ENCODE measurements at places on chromosomes 2 and 18.

DNA sequence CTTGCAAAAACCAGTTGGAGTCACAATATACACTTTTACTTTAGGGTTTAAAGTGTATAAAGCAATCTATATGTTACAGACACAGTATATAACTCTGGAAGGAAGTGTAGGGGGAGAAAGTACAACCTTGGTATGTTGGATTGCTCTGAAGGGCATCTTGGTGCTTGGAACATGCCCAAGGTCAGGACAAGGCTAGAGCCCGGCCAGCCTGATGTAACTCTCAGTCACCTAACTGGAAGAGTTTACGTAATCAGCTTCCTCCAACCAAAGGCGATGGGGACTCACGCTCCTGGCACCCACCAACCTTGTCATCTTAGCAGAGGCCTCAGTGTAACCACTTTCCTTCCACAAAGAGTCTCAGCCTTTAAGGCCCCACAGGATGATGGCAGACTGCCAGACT lies 181.1 kb upstream of the ACAA2 start:
- DNase-seq, result no peak

GRCh38 chr2:225932811-225933413 lies 533.4 kb downstream of the NYAP2 start:
- DNase-seq, result no peak

GRCh38 chr18:61261870-61262269 lies 71.4 kb upstream of the CDH20 start:
- no peak for DNase-seq

GRCh38 chr18:59505356-59505755 lies 146.3 kb upstream of the LMAN1 start:
- DNase-seq, result no peak

DNA sequence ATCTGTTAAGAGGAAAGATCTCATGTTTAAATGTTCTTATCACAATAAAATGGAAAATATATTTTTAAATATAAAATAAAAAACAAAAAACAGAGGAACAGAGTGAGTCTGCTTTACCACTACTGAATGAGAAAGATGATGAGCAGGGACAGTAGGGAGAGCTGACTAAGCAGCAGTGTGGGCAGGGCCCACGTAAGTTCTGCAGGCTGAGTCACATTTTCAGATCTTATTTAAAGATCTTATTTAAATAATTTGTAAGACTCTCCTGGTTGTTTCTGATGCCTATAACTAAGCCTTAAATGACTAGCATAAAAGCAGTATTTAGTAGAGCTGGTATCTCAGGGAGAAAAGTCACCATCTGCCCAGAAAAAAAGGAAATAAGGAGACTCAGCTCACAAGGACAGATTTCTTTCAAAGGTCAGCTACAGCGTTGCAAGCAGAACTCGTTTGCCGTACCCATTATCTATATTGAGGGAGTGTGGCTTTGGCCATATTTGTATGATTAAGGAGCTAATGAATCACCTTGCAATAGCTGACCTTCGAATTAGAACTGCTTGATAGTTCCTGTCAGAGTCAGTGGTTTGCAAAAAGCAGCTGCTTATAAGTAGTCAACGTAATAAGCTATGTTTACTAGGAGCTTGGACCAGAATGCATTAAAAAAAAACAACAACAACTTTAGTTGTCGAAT lies 322.1 kb upstream of the CHAC2 start:
- no peak for DNase-seq

DNA sequence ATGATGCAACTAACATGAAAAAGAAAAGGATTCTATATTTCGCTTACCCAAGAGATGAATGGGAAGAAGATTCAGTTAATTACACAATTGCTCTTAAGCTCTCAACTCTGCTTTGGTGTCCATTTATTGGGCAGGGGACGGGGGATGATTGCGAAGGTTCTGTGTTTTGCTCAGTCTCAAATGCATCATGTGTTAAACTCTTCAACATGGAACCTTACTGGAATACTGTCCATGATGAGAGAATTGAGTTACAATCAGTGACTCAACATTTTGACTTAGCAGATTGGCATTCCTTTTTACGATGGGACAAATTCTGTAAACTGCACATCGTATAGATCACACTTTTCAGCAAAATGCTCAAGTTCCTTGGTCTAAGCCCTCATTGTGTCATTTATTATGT lies 135.6 kb downstream of the RBMS1 start:
- DNase-seq, result no peak

DNA sequence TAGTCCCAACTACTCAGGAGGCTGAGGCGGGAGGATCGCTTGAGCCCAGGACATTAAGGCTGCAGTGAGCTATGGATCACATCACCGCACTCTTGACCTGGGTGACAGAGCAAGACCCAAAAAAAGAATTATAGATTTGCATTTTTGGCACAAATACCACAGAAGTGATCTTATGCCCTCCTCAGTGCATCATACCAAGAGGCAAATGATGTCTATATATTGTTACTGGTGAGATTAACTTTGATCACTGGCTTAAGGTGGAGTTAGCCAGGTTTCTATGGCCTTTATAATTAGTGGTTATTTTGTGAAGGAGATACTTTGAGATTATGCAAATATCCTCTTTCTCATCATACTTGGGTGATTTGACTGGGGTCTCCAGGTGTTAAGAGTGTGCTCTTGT lies 22.1 kb upstream of the CATIP start:
- DNase-seq, result no peak

GRCh38 chr2:212711856-212712255 lies 173.3 kb upstream of the ERBB4 start:
- no peak for DNase-seq

DNA sequence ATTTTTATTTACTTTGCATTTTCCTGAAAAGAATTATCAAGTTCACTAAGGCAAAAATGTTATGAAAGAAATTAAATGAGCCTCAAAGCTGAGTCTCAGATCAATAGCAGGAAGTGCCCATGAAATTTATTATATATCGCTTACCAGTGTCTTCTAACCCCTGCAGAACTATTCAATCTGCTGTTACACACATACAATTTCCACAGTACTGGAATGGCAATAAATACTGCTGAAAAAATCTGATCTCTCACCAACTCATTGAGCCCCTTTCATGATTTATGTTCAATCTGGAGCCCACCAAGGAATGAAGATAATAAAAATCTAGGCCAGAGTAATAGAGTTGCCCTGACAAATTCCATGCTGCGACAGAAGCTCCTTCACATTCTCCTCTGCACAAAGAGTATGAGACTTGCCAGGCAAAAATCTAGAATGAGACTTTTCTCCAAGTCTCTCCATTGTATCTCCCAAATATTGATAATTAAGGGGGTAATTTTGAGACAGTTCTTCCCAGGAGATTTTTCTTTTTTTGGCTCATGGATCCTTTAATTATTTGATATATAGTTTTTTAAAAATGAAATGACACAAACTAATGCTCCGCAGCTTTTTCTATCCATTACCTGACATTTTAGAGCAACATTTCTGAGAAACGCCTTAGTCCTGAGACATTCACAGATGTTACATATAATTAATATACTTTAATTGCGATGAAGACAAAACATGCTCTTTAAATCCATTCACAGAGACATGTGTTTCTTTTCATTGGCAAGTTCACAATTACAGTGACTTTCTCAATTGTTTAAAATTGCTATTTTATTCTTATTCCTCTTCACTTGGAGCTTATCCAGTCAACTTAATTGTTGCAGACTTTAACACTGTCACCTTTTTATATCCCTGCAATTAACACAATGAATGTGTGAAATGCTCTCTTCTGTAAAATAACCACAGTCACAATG lies 1020.4 kb downstream of the CBLN2 start:
- DNase-seq, result no peak

- DNase-seq, result no peak
These were observed 6.6 kb downstream of the VIL1 start for GRCh38 chr2:218425531-218425930.

DNA sequence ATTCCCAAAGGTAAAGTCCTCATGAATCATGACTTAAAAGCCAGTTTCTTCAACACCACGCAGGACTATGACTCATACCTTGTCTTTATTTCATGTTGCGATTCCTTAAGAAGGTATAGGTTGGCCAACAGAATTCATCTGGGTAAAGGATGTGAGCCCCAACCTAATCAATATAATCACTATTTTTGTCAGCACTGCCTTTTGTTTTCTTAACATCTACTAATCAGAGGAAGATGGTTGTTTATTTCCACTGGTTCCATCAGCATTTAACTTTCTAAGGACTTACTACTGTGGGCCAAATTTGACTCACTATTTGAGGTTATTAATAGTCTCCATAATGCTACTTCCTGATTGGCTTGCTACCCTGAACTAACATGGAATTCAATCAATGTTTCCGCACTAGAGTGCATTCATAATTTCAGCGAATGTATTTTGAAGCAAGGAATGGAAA lies 78.6 kb downstream of the SCG2 start:
- DNase-seq, result no peak

DNA sequence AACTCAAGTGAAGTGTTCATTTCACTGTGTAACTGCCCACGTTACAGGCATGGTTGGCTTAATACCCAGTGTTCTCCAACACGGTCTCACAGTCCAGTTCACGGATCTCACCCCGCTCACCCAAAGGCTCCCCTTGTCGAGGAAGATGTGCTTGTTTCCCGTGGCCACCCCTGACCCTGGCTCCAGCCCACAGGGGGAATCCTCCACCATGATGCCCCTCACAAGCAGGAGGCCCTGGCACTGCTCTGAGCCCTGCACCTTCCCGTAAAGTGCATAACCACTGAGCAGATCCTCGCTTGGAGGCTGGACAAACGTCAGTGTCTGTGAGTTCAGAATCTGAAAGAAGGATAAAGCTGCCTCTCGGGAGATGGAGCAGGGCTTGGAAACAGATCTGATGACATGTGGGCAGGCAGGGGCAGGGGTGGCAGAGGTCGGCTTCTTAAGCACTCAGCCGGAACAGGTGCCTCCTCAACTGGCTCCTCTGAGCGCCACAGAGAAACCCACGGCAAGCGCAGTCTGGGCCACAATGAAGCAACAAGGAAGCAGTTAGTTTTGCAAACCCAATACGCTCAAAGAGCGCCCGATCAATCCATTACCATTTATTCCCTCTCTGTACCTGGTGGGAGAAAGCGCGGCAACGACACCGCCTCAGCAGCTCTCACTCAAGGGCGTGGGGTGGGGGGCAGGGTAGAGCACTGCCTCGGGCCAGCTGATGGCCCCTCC lies 17.6 kb downstream of the HDAC4 start:
- no peak for DNase-seq

- no peak for DNase-seq
These were observed 99.8 kb downstream of the AFF3 start for GRCh38 chr2:100042562-100042961.

DNA sequence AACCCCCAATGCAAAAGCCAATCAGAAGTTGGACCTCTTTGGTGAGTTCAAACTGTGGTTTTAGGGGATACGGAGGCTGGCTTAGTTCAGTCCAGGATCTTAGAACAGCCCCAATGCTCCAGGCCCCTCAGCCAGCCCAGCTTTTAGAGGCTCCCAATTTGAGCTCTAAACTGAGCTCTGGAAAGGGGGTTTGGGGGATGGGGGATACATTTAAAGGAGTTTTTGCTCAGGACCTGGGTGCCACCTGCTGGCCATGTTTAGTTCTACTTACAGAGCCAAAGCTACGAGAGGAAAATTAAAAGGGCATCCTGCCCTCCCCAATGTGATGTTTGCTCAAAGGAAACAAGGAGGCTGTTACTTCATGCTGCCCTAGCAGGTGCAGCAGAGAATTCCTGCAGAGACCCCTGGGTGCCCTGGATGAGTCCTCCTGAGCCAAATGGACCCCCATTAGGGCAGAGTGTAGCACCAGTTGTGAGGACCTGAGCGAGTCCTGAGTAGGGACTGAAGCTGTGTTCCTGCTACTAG lies 15.9 kb upstream of the TMEM214 start:
- DNase-seq, result peak; percentile 68

- no peak for DNase-seq
These were observed 40.3 kb downstream of the SNTG2 start for GRCh38 chr2:990970-991369.

DNA sequence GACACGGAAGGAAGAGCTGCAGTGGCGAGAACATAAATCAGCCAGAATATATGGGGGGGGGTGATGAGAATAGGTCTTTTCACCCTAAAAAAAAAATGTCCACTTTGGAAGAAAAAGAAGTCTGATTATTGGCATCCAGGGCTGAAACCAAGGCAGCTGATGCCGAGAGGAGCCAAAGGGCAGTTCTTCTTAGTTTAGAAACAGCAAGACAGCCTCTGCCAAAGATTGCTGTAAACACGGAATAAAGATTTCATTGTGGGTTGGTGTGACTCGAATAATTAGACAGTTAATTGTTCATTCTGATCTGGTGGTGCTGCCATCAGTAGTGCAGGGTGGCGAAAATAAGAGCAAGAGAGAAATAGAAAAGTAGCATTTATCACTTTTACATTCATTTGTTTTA lies 3.5 kb downstream of the CDH20 start:
- no peak for DNase-seq

DNA sequence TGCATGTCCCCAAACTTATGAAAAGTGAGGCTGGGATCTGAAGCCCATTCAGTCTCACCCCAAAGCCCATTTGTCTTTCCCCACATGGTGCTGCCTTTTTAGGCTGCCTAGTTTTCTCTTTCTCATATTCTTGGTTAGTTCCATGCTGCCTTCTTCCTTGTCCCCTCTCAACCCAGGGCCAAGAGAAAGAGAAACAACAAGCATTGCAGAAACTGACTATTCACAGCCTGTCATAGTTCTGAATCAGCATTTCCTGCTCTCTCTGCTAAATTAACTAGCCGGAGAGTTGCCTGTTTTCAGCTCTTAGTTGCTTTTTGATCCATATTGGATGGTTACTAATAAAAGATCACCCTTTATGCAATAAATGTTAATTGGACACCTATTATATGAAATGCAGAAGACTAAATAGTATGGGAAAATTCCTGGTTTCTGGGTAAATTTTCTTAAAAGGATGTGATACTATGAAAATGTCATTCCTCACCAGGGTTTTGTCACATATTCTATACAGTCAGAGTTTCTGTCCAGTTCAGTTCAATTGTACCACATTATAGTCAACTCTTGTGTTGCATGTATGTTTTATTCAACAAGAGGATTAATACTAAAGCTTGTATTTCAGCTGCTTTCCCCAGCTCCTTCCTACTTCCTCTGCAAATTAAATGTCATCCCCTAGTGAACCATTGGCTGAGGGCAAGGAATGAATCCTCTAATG lies 246.5 kb downstream of the GALR1 start:
- no peak for DNase-seq

DNA sequence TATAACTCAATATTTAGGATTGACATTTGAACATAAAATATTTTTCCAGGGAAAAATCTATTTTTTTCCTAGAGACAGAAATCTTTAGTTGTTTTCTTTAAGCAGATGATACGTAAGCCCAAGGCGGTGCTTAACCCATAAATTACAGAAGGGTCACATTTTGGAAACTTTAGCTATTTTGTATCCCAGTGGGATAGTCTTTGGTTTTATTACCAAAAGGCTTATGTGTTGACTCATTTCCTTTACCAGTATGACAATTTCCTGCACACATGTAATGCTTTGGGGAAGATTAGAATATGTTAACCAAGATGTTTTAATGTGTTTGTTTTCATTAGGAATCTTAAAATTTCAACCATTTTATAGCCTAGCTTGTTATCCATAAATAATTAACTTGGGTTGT lies 24.8 kb downstream of the DYNC1I2 start:
- DNase-seq, result peak; percentile 85

DNA sequence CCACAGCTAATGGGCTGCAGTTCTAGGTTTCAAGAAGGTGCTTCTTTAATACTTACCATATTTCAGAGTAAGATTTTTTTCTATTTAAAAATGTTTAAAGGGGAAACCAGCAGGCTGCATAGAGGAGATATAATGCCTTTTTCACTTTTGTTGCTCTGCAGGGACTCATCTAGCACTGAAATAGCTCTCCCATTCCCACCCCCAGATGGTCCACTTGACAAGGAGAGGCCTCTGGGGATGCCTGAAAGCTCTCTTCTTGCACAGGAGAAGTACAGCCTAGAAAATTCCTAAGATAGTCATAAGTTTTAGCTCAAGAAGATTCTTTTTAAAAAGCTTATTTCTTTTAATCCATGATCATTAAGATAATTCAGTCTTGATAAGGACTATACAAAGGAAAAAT lies 126.4 kb downstream of the CDH2 start:
- no peak for DNase-seq

Data from lung microvascular endothelial cell (primary cell).